ENCODE measurements at places on chromosomes 12 and 14.

DNA sequence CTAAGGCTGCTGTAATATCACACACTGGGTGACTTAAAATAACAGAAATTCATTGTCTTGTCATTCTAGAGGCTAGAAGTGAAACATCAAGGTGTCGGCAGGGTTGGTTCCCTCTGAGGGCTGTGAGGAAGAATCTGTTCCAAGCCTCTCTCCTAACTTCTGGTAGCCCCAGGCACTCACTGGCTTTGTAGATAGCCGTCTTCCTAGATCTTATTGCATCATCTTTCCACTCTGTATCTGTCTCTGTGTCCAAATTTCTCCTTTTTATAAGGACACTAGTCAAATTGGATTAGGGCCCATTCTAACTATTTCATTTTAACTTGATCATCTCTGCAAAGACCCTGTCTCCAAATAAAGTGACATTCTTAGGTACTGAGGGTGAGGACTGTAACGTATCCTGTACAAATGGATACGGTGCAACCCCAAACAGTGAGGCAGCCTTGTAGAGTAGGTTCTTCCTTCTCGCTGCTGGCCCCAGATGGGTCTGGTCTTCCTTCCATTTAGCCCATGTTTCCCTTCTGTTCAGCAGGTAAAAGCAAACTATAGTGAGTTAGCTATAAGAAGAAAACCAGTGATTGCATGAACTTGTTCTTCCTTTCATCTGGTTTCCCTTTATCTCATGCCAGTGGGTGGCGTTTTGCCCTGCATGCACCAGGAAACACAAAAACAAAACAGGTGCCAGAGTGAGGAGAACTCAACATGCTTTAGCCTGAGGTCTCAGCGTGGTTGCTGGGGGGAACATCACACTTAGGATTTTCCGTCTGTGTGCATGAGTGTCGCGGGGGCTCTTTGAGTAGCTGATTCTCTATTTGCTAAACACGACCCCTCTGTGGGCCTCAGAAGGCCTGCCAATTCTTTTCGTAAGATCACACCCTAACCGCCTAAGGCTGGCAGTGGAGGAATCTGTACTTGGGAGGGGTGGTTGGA lies 19.5 kb downstream of the TTC9 start:
- no peak for DNase-seq

GRCh38 chr12:79375050-79375449 lies 315.7 kb downstream of the PAWR start:
- no peak for DNase-seq

DNA sequence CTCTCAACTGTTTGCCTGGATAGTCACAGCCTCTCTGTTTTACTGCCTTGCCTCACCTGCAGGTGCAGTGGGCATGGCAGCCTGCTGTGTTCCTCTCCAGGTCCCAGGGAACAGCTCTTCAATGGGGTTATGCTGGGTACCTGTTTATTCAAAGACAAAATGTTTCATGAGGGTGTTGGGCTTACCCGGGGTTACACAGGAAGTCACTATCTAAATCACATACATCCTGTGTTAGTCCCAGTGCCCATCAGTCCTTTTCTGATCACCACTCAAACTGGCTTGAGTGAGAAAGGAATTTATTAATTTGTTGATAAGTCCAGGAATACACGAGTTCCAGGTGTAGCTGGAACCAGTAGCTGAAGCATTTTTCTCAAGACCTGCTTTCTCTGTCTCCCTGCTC lies 1503.6 kb upstream of the TMEM132C start:
- no peak for DNase-seq

GRCh38 chr12:30753233-30753632 lies 1.5 kb downstream of the CAPRIN2 start:
- no peak for DNase-seq

GRCh38 chr14:49861699-49862088 lies 9.1 kb upstream of the NEMF start:
- no peak for DNase-seq

DNA sequence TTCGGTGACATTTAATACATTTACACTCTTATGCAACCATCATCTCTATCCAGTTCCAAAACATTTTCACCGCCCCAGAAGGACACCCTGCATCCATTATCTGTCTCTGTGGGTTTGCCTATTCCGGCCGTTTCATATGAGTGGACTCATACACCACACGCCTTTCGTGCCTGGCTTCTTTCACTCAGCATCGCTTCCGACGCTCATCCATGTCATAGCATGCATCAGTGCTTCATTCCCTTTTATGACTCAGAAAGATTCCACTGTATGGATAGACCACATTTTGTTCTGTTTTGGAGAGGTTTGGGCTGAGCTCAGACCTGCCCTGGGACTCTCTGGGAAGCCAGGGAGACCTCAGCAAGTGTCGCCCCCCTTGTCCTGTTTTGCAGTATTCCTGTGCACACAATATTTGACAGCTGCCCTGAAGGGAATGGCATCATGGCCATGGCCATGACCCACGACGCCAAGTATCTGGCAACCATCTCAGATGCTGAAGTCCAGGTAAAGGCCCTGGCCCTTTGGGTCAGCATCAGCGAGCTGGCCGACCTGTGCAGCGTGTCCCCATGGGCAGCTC lies 23.8 kb downstream of the CFAP251 start:
- DNase-seq: no peak

DNA sequence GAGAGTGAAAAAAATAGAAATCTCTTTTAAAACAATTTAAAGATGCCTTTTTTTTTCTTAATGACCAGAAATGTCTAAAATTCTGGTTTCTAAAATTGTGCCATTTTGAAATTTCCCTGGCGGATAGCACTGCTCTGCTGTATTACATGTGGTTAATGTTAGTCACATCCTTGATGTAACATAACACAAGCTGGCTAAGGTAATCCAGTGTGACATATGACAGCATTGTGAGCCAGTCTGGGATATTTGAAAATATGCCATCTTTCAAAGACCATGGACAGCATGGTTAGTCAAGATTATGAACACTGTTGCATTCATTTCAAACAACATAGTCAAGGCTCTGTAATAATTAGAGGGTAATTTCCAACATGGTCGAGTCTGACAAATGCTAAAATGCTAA lies 133.2 kb downstream of the ALX1 start:
- no peak for DNase-seq

All from stimulated activated CD8-positive, alpha-beta memory T cell treated with anti-CD3 and anti-CD28 coated beads, Interleukin-4, amount 100 ng/mL, for 4 hours (primary cell).